Gastroesophageal sphincter (tissue), 4 donors: ENCODE measurements at places on chromosomes 12 and 14. TPM values are rescaled to one million over a fixed set of nuclear protein-coding genes. Genes with fewer than 3 reads are reported as not detected.
A peak's percentile ranks its signal among the peaks of the same experiment; 100 is the strongest.

- ATAC-seq = peak; percentile 14
Measured at GRCh38 chr14:60090864-60091519, 731 bp upstream of the PCNX4 start.

DNA sequence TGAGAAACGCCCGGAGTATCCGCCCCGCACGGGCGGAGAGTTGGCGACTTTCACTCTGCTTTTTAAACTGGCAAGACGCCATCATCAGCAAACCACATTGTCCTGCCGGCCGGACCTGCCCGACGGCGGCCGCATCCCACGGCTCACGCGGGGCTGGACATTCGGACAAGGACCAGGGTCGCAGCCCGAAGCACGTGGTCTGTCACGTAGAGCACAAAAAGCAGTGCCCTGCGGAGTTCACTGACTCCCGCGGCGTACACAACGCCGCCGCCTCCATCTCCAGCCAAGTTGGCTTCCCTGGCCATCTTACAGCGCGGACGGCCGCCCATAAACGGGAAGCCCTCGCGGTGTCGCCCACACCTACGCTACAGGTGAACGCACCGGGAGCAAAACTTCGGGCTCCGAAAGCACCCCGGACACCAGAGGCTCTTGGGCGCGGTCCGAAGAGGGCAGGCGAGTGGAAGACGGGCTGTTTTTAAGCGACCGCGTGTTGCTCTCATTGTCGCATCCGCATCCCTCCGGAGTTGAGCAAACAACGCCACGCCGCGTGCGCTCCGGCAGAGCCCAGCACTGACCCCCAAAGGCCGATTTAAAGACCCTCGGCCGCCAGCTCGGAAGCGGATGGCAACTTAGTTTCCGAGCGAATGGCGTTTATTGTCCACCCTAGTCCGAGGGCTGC lies 966 bp downstream of the SINHCAF start:
- ATAC-seq = peak; percentile 18

DNA sequence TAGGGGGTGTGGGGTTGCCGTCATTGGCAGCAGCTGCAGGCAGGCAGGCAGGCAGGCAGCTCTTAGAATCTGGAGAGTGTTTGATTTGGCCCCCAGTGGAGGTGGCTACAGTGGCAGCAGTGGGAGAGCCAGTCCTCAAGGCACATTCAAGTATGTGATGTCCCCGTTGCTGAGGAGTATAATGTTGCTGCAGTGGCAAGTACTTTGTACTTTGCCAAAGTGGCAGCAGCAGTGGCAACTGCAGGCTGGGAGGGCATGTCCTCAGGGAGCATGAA lies 147.1 kb downstream of the PAPOLA start:
- ATAC-seq = no peak

GRCh38 chr14:86321151-86321550 lies 791.2 kb downstream of the FLRT2 start:
- no peak for ATAC-seq

DNA sequence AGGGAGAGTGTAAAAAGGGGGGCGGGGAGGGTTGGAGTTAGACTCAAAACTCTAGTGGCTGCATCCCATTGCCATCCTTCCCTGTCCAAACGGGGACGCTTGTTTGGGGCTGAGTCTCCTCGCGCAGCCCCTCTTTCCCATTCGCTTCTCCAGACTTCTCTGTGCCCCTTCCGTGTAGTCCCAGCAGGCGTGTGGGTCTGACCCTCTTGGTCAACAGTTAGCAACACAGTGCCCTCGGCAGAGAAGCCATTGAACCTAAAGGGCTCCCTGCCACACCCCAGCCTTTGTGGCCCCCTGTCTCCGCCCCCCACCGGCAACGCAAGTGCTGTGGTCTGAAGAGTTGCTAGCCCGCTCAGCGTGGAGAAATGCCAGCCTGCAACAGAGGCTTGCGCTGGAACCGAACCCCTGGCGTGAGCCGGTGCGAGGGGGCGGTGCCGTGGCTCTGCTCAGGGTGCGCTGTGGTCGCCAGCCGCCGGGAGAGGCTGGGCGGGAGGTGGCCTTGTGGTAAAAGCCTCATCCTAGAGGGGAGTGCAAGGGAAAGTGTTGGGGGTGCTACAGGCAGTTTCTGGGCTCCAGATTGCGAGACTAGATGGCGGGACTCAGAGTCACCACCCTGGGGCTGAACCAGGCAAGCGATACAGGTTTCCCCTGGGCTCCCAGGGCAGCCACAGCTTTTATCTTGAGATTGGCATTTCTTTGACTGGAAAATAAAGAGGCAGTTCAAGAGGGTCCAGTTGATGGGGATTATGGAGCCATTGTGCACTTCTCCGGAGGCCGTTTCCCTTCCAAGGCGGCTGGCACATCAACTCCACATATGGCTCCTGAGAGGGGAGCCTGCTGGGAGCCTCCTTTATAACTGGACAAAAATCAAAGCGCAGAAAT lies 2.1 kb downstream of the PLXNC1 start:
- ATAC-seq = no peak

DNA sequence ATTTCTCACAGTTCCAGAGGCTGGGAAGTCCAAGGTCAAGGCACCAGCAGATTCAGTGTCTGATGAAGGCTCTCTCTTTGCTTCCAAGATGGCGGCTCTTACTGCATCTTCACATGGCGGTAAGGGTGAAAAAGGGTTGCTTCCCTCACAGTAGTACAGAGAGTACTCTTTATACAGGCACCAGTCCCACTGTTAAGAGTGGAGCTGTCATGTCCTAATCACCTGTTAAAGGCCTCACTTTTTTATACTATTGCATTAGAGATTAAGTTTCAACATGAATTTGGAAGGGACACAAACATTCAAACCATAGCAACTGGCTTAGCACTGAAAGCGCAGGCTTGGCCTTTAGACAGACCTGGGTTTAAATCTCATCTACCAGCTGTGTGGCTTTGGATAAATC lies 50.0 kb upstream of the TCL1A start:
- no peak for ATAC-seq

DNA sequence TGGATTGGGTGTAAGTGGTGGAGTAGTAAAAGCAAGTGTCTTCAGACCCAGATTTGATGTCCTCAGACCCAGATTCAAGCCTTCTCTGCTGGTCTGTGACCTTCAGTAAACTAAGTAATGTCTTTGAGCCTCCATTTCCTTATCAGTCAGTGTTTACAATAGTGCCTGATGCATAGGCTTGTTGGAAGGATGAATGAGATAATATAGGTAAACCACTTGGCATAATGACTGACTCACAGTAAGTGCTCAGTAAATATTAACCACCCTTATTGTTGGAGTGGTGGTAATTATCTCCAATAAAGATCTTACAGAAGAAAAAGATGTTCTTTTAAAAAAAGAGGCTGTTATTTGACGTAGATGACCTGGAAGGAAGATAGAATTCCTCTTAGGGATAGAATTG lies 86.2 kb downstream of the IGF1 start:
- ATAC-seq = no peak

GRCh38 chr12:102249079-102249841 lies 51.6 kb upstream of the PMCH start:
- no peak for ATAC-seq

DNA sequence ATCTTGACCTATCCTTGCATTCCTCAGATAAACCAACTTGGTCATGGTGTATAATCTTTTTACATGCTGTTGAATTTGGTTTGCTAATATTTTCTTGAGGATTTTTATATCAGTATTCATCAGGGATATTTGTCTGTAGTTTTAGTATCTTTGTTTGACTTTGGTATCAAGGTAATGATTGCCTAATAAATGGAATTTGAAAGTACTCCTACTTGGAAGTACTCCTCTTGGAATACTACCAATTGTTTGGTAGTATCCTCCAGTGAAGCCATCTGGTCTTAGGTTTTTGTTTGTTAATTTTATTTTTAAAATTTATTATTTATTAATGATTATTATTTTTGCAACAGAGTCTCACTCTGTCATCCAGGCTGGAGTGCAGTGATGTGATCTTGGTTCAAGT lies 85.0 kb downstream of the ATF7IP start:
- ATAC-seq = no peak

DNA sequence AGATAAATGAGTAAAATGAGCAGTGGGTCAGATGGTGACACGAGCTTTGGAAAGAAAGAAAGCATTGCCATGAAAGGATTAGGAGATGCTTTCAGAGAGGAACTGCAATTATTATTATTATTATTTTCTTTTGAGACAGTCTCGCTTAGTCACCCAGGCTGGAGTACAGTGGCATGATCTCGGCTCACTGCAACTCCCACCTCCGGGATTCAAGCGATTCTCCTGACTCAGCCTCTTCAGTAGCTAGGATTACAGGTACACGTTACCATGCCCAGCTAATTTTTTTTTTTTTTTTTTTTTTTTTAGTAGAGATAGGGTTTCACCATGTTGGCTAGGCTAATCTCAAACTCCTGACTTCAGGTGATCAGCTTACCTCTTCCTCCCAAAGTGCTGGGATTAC lies 77.4 kb downstream of the ST8SIA1 start:
- ATAC-seq = no peak

DNA sequence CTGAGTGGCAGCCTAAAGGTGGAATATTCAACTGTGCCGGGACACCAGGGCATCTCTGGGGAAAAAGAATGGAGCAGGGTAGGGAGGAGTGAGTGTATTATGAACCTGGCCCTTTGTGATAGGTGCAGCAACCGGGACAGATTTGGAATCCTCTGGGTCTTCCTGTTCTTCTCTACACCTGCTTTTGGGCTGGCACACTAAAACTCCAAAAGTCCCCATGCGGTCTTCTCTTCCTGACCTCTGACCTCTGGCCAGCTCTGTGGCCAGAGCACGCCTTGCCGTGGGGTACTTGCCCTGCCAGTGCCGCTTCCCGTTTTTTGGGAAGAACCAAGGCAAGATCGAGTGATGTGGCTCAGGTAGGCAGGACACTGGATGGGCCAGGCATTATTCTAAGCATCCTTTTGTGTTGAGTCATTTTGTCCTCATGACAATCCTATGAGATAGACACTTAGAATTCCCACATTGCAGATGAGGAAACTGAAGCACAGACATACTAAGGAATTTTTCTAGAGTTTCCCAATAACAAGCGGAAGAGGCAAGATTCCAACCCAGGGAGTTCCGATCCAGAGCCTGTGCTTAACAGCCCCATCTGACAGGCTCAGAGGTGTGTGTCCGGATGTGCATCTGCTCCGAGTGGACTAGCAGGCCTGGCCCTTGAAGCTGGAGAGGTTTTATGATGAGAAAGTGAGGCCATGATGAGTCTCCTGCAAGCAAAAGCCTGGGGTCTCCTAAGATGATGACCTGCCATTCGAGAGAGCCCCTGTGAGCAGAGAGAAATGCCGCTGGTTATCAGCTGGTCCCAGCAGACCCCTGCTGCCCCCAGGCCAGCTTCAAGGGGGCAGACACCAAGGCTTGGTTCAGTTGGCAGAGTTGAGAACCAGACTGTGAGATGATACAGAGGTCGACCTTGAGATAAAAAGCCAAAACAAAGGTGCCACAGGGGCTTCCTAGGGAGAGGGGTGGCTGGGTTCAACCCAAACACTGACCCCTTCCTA lies 67.9 kb upstream of the ESRRB start:
- ATAC-seq = no peak

DNA sequence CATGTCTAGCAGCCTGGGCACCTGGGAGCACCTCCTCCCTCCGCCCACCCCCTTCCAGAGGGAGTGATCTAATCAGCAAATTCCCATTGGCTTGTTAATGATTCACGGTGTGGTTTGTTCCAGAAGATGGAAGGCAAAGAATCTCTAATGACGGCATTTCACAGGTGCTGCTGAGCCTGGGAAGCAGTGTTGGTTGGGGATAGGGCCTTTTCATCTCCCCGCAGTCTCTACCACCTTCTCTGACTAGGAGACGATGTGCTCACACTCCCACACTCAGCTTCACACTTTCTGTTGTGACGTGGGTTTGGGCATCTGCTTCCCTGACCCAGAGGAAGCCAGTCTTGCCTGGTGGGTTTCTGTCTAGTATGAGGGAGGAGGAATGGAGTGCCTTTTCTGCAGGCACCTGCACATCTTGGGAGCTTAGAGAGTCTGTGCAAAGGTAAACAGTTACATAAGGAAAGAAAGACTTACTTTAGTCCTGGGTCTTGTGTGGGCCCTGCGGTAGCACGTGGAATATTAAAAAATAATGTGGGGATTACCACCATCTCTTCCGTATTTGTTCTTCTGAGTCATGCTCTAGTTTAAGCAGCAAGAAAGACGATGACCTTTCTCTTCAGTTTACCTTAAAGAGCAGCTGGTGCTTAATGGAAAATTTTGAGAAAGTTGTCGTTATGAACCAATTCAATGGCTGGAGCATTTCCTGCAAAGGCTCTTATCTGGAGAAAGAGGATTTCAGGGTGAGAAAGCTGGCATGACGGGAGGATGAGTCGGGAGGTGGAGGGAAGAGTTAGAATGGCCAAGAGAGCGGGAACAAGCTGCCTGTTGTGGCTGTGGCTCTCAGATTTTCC lies 70.6 kb upstream of the ARHGAP5 start:
- no peak for ATAC-seq

DNA sequence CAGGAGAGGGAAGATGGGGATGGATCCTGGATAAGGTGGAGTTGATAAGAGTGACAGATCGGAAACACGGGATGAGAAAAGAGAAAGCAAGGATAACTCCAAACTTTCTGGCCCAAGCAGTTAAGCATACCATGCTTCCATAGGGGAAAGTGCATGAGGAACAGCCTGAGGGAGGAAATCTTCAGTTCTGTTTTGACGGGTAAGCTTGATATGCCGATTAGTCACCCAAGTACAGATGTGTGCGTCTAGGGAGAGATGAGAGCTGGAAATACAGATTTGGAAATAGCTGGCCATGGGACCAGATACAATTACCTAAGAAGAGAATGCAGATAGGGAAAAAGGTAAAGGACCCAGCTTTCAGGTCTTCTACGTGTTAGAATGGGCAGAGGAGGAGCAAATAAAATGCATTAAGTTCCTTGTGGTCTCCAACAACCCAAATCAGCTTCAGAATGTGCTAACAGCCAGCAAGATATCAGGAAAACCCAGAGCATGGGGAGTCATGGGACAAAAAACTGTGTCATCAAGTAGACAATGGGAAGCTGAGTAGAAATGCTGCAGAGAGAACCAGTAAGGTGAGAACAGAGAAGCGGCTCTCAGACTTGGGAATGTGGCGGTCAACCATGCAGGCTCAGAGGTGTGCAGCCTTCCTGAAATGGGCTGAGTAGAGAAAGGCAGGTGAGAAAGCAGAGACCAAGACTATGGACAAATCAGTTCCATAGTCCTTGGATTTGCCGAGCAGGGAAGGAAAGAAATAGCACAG lies 56.3 kb downstream of the PPP1R36 start:
- no peak for ATAC-seq

DNA sequence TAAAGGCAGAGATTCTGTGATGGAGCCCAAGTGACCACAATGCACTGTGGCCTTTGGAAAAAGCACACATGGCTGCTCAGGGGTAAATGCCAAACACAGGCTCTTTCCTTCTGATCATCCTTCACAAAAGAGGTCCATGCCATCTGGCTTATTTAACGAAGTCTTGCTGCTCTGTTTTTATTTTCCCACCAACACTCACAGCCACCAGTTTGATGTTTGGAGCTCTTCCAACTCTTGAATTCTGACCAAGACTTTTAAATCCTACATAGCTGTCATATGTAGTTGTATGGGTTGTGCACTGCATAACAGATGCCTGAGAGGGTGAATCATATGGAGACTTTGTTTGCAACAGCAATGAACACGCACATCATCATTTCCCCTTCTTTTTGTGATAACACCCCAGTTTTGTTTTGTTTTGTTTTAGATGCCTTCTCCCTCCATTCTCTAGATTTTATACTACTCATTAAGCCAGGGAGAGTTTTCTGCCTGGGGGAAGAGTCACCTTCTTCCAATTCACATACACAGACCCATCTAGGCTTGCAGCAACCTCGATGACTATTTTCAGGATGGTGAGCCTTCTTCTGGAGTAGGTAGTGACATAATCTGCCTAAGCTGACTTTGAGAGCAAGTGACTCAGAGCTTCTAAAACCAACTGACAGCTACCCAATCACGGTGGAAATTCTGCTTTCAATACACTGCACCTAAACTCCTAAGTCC lies 145.2 kb upstream of the WSCD2 start:
- no peak for ATAC-seq

The FITM1 gene
- not detected for total RNA-seq

The RHOJ gene
- total RNA-seq = 12.9 TPM

The CCDC60 gene
- 0.40 TPM for total RNA-seq

The ITGA5 gene
- 908 TPM for total RNA-seq

The CBLN3 gene
- total RNA-seq = 0.49 TPM
